Activated CD8-positive, alpha-beta memory T cell treated with anti-CD3 and anti-CD28 coated beads, Interleukin-2, amount 50 U/mL, for 4 hours (primary cell): ENCODE measurements at places on chromosomes 3 and 15.

GRCh38 chr15:72387741-72388140, 10.4 kb upstream of the TMEM202 start:
- no peak for DNase-seq

- DNase-seq: no peak
These were observed 44.9 kb downstream of the NMD3 start for GRCh38 chr3:161265916-161266571.

GRCh38 chr3:60384341-60384740, 866.9 kb downstream of the FHIT start:
- no peak for DNase-seq

DNA sequence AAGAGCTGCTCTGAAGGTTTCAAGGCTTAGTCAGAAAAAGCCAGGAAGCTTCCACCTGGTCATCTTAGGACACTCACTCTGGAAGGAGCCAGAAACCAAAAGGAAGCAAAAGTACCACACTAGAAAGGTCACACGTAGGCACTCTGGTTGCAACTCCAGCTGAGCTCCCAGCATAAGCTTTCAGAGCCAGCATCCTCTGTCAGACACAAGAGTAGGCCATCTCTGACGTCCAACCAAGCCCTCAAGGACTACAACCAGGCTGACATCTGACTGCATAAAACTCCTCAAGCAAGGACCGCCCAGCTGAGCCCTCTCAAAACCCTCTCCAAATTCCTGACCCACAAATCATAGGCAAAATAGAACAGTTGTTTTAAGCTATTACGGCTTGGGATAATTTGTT, 12.8 kb downstream of the SH3BP5 start:
- no peak for DNase-seq

- DNase-seq: no peak
These were observed 816 bp upstream of the ACAN start for GRCh38 chr15:88802250-88802990.

- no peak for DNase-seq
These were observed 253.7 kb upstream of the TLE3 start for GRCh38 chr15:70351391-70351790.

- DNase-seq: no peak
These were observed 197.1 kb downstream of the UACA start for GRCh38 chr15:70566047-70566835.

DNA sequence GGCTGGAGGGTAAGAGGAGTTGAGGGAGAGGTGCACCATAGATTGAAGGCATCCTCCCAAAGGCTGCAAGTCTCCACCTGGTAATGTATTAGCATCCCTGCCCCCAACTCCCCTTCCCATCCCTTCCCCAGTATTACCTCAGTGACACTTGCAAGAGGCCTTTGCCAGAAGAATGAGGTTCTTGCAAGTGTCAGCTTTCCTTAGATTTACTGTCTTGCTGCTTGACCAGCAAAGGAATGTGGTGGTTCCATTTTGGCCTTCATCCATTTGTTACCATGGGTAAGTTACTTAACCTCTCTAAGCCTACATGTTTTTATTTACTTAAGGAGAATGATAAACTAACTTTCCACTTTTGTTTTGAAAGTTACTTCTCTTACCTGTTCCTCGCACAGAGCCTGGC, 108.9 kb downstream of the LRTM1 start:
- DNase-seq: no peak

- DNase-seq: no peak
These were observed 297.2 kb downstream of the FHIT start for GRCh38 chr3:60954048-60954447.

- no peak for DNase-seq
These were observed 100.0 kb downstream of the MAGI1 start for GRCh38 chr3:65938676-65939075.

DNA sequence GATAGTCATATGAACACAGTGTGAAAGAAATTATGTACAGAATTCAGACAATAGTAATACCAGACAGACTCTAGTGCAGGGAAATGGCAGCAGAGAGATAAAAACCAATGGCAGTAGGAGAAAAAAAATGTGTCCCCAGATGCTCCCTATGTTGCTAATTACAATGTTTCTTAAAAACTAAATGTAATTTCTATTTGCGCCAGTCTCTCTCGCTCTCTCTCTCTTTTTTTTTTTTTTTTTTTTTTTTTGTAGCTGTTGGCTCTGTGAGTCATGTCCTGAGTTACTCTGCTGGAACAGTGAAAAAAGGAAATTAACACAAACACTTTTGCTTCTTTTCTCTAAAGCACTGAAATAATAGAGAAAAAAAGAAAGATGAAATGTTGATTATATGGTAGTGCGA, 871.9 kb downstream of the GBE1 start:
- DNase-seq: no peak

GRCh38 chr3:59695860-59696259, 646.0 kb upstream of the CFAP20DC start:
- no peak for DNase-seq

DNA sequence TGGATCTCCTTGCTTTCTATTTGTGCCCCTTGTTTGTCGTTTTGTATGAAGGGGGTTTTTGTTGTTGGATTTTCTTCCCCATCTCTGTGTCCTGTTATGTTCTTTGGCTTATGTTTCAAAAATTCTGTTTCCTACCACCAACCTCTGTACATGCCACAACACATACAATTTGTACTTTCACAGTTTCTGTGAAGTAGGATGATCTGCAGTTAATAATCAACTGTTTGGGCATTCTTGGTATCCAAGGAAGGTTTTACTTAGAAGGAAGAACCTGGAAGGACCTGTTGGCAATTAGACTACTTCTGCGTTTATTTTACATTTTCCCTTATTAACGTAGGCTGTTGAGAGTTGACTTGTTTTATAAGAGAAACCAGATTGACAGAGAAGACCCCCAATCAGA, 8.3 kb downstream of the SETD5 start:
- no peak for DNase-seq

DNA sequence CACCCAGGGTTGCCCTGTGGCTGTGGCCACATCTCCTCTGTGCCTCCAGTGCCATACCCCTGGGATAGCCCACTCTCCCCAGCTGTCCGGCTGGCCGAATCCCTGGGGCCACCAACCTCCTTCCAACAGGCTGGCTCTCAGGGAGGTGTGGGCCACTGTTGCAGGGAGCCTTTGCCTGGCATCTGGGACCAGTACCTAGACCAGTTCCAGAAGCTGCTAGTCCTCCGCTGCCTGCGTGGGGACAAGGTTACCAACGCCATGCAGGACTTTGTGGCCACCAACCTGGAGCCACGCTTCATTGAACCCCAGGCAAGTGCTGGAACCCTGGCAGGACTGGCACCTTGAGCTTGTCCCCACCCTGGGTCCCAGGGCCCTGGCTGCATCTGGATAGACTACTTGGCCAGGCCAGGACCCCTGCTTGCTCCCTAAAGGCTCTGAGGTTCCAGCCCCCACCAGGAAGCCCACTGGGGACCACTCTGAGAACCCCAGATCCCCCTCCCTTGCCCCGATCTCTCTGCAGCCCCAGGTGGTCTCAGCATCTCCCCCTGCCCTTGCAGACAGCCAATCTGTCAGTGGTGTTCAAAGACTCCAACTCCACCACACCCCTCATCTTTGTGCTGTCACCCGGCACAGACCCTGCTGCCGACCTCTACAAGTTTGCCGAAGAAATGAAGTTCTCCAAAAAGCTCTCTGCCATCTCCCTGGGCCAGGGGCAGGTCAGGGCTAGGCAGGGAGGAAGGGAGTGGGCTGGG, 50.0 kb downstream of the SEMA3G start:
- no peak for DNase-seq
